NCI-H1105 treated with DMSO at 0.1 percent for 48 hours (cell line): ENCODE measurements at places on chromosomes 7 and 10.

DNA sequence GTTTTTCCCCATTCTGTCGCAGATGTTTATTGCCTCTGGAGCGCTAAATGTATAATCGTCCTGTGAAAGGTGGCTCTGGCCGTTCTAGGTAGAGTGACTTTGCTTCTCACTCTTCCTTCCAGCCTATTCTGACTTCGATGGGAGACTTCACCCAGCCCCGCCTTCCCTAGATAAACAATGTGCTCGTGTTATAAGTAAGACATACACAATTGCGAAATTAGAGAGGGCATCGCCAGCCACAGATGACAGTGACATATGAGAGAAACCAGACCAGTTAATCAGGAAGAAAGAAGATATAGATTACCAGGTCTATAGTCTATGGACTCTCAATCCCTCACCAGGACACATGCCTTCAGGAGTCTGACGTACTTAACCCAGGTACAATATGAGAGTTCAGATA is 1050.5 kb upstream of the AUTS2 start:
- DNase-seq: no peak

- no peak for DNase-seq
Observed at GRCh38 chr10:74022926-74023629, 25.2 kb downstream of the VCL start.

GRCh38 chr7:41104631-41105030 is 598.3 kb downstream of the INHBA start:
- no peak for DNase-seq

DNA sequence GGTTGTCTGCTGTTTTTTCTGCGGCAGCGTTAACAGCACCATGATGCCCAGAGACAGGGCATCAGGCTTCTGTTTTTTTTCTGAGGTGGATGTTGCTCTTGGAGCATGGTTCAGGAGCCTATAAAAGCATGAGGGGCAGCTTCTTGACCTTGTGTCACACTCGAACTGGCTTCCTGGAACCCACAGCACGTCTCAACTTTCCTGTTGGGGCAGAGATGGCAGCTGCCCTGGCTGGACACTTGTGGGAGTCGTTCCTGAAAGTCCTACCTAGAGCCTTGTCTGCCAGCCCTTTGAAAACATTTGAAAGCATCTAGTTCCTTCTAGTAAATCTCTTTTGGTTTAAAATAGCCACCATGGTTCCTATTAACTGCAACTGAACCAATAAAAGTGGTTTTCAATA is 28.9 kb upstream of the PRKAG2 start:
- DNase-seq: no peak

DNA sequence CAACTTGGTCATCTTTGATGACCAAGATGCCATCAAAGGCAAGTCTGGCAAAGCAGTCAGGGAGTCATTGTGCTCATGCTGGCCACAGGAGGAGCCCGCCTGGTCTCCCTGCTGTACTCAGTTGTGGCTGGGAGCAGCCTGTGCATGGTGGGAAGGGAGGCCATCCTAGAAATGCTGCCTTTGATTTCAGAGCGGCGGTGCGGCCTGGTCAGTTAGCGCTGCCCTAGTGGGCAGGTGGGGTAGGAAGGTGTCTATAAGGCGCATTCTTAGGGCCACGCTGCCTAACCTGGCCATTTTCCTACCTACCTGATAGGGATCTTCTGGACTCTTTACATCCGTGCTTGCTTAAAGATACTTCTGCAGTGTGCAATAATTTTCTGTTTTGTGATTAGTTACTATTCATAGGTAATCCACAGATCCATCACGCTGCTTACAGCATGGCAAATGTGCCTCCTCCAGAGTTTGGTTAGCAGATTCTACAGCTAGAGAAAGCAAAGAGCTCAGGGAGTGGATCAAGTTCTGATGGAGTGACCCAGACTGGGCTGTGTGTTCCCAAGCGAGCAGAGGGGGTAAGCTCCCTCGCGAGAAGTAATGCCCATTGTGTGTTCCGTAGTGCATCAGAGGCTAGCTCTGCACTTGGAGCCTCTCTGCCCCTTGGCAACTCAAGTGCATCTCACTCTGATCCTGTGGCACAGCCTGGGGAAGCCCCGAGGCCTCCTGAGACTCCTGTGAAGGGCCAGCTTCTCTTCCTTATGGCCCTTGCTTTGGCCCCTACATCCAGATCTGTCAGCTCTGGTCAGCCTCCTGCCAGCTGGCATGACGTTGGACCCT is 970.1 kb upstream of the ZNF722 start:
- DNase-seq: no peak

GRCh38 chr10:61692447-61693010 is 29.8 kb downstream of the CABCOCO1 start:
- no peak for DNase-seq

GRCh38 chr7:142793156-142793555 is 22.4 kb downstream of the PRSS2 start:
- DNase-seq: no peak

GRCh38 chr7:67462781-67463191 is 466.2 kb downstream of the TYW1 start:
- no peak for DNase-seq

- DNase-seq: no peak
Observed at GRCh38 chr10:103640436-103641181, 147.1 kb downstream of the NEURL1 start.

DNA sequence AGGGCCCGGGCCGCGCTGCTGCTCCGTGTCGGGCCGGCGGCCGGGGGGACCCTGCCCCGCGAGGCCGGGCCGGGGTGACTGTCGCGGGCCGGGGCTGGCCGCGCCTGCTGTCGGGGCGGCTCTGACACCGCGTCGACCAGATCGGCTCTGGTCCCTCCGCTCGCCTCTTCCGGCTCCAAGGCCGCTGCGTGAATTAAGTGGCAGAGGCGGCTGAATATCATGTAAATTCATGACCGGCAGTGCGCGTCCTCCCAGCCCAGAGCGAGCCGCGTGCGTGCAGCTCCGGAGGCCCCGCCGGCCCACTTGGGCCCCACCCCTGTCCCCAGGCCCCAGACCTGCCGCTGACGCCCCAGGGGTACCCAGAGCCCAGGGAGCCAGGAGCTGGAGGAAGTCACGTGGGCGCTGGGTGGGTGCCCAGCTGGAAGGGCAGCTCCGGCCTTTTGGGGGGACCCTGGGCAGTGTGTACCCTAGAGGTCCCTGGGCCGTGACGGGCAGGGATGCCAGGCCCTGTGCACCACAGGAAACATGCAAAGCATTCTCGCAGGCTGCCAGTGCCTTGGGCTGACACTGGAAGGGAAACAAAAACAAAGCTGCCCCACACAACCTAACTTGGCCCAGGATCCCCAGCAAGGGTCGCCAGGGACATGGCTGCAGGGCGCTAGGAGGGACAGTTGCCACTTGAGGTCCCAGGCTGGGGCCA is 584.0 kb upstream of the MKI67 start:
- DNase-seq: no peak

DNA sequence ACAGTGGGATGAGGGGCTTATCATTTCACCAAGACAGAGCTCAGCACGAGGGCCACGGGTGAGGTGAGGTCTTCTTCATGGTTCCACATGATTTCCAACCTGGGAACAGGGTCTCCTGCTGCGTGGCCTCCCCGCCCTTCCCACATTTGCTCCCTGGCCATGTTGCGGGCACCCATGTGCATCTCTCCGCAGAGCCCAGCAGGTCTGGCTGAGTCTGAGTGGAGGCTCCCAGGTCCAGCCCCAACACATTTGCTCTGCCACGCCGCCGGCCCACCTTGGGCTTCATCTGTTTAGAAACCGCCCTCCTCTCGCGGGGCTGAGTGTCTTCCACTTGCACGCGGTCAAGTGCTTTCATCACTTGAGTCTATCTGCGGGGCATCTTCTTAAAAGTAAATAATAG is 14.8 kb upstream of the PRKAR1B start:
- no peak for DNase-seq

- DNase-seq: peak; percentile 24
Observed at GRCh38 chr10:29948881-29949355, 110.5 kb downstream of the JCAD start.

- DNase-seq: no peak
Observed at GRCh38 chr10:76033457-76034196, 602.2 kb downstream of the LRMDA start.

DNA sequence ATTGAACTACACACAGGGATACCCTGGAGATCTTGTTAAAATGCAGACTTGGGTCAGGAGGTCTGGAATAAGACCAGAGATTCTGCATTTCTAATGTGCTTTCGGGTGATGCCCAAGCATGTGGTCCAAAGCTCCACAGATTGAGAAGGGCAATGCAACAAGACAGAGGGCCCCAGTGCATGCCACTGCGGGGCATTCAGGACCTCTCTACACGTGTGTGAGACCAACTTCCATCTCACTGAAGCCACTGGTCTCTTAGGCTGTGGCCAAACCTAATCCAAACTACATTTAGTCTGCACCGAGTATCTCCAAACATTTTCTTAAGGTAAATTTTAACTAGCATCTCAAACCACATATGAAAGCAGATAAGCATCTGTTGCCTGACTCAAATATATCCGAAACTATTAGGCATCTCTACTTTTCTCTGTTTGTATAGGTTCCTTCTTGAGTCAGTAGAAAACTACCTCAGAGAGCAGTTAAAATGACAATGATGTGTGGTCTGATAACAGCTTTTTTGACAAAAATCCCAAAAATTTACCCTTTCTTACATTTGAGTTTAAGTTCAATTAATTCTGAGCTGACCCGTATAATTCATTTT is 107.5 kb downstream of the ELMO1 start:
- no peak for DNase-seq

GRCh38 chr10:3353235-3353634 is 180.7 kb upstream of the PITRM1 start:
- DNase-seq: no peak

DNA sequence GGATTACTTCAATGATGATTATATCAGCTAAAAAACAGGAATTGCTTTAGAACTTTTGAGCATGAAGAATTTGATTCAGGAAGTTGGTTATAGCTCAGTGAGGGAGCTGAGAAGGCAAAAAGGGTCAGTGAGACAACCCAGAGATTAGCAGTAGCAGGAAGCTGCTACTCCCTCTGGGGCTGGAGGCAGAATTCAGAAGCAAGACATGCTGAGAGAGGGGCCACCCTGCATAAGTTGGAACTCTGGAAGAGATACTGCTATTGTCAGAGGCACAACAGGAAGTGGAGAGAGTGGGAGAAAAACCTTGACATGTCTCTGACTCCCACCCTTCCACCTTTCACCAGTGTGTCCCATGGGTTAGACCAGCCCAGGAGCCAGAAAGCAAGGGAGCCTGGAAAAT is 488.7 kb downstream of the ADRA2A start:
- DNase-seq: no peak

- DNase-seq: no peak
Observed at GRCh38 chr10:58282615-58283014, 13.7 kb downstream of the CISD1 start.

DNA sequence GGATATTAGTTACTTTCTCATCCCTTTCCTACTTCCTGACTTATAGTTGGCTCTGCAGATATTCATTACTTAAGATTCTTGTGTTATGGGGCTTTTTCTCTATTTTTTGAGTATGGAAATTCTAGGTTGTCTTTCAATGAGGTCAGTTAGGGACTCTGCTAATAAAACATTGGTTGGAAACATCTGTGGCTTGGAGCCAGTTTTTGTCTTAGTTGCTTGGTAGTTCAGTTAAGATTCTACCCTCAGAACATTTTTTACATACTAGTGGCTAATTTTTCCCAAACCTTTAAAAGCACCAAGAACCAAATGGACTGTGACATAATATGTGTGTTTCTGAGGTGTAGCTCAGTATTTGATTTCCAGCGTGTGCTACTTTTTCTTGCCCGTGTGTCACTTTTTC is 305.6 kb upstream of the FZD1 start:
- DNase-seq: no peak

DNA sequence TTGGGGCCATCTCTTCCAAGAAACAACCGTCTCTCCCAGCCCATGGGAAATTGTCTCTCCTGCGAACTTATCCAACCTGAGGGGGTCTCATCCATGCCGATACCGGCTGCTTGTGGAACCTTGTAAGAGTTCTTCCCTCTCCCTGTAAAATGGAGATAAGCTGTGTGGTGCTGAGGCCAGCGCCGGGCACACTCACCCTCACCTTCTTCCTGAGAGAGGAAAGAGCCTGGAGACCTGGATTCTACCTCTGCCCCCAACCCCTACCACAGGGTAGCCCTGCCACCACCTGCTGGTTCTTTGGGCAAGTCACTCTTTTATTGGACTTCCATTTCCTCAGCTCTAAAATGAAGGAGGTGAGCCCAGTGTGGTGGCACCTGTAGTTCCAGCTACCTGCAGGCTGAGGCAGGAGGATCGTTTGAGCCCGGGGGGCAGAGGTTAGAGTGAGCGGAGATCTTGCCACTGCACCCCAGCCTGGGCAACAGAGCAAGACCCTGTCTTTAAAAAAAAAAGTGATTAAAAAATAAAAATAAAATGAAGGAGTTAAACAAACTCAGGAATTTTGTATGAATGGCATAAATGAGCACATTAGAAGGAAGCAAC is 38.4 kb upstream of the PSAP start:
- DNase-seq: no peak

DNA sequence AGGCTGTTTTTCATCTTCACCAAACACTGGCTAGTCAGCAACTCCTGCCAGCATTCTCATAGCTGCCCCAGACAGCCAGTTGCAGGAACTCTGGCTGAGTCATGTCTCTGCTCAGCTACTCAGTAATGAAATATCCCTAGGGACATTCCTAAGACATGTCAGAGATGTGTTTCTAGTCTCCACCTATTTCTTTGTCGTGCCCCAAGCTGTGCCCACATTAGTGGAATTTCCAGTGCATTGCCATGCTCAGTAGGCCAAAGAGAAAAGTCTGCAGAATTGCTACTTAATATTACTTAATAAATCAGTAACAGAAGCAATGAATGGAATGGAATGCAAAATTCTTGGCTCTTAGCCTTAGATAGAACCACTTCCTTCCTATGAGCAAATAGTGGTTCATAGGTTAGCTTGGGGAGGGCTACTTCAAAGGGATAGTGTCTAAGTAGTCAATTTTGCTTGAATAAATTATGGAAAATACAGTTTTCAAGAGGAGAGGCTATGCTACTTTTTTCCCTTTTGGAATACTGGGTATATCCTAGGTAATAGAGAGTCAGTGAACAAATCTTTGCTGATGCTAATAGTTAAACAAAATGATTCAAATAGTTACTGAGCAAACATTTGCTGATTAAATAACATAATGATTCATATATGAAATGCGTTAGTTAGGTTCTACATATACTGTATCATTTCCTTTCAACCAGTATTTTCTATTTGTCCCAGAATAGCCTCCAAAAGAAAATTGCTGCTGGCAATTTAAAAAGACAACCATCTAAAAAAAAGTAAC is 23.6 kb upstream of the SEMA3C start:
- no peak for DNase-seq

- no peak for DNase-seq
Observed at GRCh38 chr10:89329151-89329550, 1.4 kb downstream of the IFIT3 start.

DNA sequence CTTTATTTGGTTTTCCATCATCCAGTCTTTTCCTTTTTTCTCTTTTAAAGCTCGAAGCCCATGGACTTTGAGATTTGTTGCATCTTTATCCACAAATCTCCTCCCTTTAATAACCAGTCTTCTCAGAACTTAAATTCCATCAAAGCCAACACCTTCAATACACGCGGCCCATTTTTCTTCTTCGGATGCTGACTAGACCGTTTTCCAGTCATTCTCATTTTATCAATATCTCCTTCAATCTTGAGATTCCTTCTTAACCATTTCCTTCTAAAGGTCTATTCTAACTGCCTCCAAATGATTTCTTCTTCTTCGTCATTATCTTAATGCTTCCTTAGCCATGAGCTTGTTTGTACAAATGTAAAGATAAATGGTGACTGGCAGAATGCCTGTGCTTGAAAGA is 173.5 kb downstream of the BAMBI start:
- no peak for DNase-seq
